ENCODE measurements at places on chromosomes 5 and 9.

GRCh38 chr9:13088720-13089427 lies 190.6 kb downstream of the MPDZ start:
- no peak for DNase-seq

DNA sequence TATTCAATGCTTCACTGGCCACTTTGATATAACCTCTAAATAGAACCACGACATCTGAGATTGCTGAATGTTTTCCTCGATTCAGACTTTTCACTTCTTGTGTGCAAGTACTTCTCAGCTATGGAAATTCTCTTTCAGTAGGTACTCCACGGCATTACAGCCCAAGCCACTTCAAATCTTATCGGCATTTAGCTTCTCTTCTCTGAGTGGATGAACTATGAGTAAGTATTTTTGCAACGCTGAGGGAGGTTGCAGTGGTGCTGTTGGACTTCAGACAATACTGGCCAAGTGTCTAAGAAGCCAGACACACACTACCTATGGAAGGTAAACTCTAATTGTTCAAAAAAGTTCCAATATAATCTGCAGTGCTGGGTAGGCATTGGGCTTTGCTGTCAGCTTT lies 60.1 kb downstream of the FBN2 start:
- DNase-seq = no peak

DNA sequence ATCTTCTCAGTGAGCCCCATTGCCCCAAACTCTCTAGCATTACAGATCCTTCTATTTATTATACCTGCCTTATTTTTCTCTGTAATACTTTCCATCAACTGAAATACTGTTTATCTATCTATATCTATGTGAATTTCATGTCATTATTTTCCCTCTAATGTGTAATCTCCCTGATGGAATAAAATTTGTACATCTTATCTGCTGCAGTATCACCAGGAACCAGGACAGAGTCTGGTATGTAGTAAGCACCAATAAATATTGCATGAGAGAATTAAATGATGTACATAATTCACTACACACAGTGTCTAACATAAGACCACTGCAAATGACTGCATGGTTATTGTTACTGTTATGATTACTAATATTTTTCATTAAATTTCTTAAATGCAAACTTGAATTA lies 759.1 kb downstream of the PRELID2 start:
- no peak for DNase-seq

- DNase-seq = no peak
Measured at GRCh38 chr5:95043234-95043633, 241.7 kb downstream of the MCTP1 start.

DNA sequence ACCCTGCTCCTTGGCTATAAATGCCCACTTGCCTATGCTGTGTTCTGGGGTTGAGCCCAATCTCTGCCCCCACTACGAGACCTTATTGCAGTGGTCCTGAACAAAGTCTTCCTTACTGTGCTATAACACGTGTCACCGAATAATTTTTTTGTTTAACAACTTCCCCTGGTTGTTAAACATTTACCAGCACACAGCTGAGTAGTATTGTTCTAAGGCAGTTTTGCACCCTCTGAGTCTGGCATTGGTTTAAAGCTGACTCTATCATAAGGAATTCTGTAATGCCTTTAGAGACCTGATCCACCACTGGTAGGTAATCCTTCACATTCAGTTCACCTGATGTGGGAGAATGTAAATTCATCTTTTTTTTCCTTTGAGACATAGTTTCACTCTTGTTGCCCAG lies 25.6 kb upstream of the ANKRD31 start:
- DNase-seq = no peak

GRCh38 chr9:78230761-78231160 lies 5.1 kb upstream of the CEP78 start:
- no peak for DNase-seq

- DNase-seq = no peak
Measured at GRCh38 chr9:80557256-80557655, 985.5 kb downstream of the TLE4 start.

GRCh38 chr5:149014571-149015031 lies 48.3 kb downstream of the SH3TC2 start:
- DNase-seq = no peak

- DNase-seq = no peak
Measured at GRCh38 chr5:82307451-82307850, 29.3 kb upstream of the RPS23 start.

Data from stimulated activated CD8-positive, alpha-beta memory T cell treated with anti-CD3 and anti-CD28 coated beads, Interleukin-7, amount 100 ng/mL, for 48 hours (primary cell).